ENCODE measurements at places on chromosomes 5 and 9. TPM values are rescaled to one million over a fixed set of nuclear protein-coding genes. Genes with fewer than 3 reads are reported as not detected.

Gene CLINT1
- total RNA-seq, result 123 TPM

Gene SPARC
- total RNA-seq, result 579 TPM

Gene MXD3
- total RNA-seq, result 4.3 TPM

Gene KLF9
- total RNA-seq, result 219 TPM

Gene GMCL2
- total RNA-seq, result not detected

Gene ITGA1
- total RNA-seq, result 23.0 TPM

DNA sequence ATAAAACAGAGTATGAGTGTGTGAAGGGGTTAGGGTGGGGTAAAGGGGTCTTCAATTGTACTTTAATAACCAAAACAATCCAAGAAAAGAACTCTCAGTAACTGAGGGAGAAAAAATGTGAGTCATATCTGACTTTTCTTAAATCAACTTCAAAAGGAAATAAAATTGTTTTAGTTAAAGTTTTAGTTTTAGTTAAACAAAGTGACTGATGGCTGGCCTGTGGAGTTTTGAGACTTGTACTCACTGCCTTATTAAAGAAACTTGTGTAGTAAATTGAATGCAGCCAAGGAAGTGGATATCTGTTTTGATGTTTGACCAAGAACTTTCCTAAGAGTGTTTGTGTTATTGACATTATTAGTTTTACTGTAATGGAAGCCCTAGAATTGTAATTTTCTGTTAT, 2032.6 kb downstream of the MAT2B start:
- no peak for DNase-seq

DNA sequence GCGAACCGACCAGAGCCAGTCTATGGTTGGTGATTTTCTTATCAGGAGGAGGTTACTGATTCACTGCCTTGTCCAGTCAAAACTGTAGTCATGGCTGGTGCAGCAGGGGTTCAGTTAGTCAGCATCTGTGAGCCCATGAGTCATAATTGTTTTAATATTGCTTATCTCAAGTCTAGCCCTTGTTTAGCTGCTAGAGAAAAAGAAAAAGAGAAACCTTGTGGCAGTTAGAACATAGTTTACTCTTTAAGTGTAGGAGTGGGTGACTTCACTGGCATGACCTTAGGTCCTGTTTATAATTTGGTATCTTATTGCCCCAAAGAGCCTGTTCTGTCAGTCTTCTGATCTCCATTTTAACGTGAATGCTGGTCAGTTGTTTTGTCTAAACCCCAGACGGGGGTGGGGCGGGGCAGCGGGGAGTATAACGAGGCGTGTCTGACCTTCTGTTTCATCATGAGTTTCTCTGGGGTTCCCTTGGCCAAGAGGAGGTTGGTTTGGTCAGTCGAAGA, 76.9 kb upstream of the NFIL3 start:
- no peak for DNase-seq

GRCh38 chr5:173245319-173246134, 10.5 kb upstream of the NKX2-5 start:
- no peak for DNase-seq

DNA sequence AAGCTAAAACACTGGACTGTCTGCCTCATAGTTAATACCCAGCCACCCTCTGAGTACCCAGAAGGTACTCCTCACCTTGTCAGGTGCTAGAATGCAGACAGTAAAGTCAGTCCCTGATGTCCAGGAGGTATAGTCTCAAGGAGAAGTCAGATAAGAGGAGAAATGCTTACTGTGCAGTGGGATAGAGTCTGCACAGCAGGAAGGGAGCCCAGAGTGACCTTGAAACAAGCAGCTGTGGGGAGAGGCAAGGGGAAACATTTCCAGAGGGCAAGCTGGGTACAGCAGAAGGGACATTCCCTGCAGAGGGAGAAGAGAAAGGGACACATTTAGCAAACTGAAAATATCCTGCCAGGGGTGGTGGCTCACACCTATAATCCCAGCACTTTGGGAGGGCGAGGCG, 122.7 kb downstream of the GCNT1 start:
- no peak for DNase-seq

GRCh38 chr5:2779459-2779858, 28.0 kb upstream of the IRX2 start:
- DNase-seq, result no peak

All from omental fat pad (tissue), 4 donors.